Renal cortical epithelial cell (primary cell): ENCODE measurements at places on chromosomes 11 and 22. TPM values are rescaled to one million over a fixed set of nuclear protein-coding genes. Genes with fewer than 3 reads are reported as not detected.

- DNase-seq: no peak
These were observed 112.2 kb downstream of the NECTIN1 start for GRCh38 chr11:119616586-119617339.

- no peak for DNase-seq
These were observed 164.6 kb downstream of the MN1 start for GRCh38 chr22:27636716-27637508.

GRCh38 chr11:21144531-21144930 lies 475.1 kb downstream of the NELL1 start:
- no peak for DNase-seq

GRCh38 chr11:125091247-125091876 lies 20.1 kb downstream of the TMEM218 start:
- peak; percentile 68 for DNase-seq

- DNase-seq: no peak
These were observed 142.8 kb downstream of the CTTN start for GRCh38 chr11:70541176-70541575.

DNA sequence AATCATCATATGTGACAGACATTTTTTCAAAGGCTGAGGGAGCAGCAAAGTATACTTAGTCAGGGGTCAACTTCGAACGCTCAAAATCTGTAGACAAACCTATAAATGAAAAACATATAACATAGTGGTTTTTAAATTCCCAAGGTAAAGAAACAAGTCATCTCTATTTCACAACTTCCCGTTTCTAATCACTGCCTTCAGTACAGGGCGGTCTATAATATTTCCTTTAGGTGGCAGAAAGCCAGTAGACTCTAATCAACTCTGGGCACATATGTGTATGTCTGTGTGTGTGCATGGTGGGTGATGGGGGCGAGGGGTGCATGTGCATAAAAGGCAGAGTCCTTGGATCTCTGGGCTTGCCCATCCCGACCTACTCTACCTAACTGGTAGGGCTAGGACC lies 55.0 kb upstream of the ARFGAP3 start:
- DNase-seq: no peak

DNA sequence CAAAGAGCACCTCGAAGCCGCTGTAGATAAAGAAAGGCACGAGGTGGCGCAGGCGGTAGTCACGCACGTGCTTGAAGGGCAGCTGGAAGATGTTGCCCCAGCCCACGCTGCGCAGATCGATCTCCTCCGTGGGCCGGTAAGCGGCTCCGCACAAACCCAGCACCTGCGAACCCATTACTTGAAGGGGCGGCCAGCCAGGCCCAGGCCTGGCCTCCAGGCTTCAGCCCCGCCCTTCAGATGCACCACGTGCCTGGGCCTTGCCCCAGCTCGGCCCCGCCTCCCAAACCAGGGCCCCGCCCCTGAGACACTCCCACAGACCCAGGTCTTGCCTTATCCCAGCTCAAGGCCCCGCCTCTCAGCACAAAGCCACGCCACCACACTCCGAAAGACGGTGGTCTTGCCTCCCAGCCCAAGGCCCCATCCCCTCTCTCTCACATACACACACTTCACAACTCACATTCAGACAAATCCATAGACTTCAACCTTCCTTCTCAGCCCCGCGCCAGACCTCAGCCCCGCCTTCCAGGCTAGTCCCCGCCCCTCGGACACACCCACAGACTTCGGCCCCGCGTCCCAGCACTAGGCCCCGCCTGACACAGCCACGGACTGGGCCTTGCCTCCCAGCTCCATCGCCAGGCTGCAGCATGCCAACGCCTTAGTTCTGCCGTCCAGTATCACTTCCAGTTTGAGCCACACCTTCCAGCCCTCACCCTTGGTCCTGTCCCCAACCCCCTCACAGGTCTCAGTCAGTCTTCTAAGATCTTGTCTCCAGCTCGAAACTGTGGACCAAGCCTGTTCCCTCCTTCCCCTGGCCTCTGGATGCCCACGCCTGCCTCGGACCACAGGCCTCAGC lies 7.0 kb downstream of the UNC93B1 start:
- no peak for DNase-seq

GRCh38 chr22:29342577-29343312 lies 27.2 kb upstream of the RASL10A start:
- no peak for DNase-seq

DNA sequence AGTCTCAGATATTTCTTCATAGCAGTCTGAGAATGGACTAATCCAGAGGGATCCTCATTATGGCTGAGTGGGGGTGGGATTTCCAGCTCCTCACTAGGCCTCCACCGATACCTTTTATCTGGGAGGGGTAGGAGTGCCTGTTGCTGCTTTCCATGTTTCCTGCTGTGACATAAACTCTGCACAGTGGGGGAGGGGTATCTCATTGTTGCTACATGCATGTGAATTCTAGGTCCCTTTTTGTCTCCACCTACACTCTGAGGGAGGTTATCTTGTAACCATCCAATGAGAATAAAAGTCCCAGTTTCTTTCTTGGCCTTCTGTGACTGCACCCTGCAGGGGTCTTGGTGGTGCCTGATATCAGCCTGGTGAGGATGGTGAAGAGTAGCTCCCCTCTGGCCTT lies 60.5 kb downstream of the ADAMTS15 start:
- no peak for DNase-seq

DNA sequence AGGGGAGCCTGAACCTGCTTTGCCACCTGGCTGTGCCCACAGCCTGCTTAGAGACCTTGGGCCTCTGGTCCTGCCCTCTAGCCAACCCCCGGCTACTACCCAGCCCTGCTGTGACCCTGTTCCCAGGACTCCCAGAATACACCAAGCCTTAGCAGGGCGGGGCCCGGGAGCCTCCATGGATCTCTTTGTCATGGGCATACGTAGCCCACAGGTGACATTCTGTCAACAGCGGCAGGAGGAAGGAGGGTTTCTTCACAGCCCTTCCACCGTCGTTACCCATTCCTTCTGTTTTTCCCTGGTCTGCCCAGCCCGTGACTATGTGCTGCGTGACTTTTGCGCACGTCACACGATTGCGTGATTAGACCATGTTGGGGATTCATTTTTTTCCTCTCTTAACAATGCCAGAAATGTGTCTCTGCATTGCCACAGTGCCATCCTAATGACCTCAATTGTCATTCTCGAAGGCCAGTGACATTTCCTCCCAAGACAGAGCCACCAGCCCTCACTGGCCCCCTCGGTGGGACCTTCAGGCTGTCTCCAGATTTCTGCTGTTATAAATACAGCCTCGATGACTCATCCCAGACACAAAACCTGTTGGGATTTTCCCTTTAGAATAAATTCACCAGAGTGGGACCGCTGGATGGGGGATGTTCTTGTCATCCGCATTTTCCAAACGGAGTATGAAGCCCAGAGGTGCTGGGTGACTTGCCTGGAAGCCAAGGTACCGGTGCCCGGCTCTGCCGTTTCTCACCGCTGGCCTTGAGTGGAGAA lies 9.0 kb downstream of the SYT12 start:
- peak; percentile 68 for DNase-seq

- no peak for DNase-seq
These were observed 108.8 kb downstream of the PPP6R3 start for GRCh38 chr11:68569357-68569756.

- DNase-seq: no peak
These were observed 333.6 kb upstream of the NCAM1 start for GRCh38 chr11:112627588-112628045.

DNA sequence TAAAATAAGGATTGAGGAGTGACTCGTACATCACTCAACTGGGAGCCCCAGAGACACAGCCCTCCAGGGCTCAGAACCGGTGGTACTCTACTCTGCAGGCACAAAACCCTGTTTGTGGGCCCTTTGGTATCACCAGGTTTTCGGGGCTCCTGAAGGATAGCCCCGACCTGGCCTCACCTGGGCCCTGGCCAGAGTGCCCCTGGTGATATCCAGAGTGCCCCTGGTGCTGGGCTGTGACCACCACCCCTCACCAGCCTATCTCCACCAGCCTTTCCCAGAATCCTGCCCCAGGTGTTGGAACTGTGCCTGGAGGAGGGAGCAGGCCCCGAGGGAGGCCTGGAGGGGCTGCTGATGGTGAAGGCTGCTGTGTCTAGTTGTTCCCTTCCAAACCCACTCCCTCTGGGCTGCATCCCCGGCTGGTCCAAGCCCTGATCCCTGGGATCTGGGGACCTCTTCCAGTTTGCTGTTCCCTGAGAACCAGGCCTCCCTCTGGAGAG lies 2.2 kb upstream of the GGT5 start:
- no peak for DNase-seq

DNA sequence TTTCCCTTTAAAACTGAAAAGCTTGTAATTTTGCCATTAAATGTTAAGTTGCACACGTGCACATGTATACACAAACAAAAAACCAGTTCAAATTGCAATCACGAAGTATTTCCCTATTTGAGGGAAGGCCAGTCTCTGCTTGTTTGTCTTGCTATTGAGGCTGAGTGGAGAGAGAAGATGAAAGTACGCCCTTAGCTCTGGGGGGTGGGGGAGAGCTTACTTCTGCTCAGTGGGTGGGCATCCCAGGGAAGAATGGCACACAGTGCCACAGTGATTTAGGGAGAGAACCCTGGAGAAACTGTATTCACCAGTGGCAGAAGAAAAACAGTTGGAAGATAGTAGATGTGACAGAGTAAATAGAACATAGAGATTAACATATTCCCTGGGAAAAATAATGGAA lies 8.7 kb downstream of the YAP1 start:
- DNase-seq: no peak

Gene FZD4
- total RNA-seq: 2.8 and 6.8 TPM in 2 replicates

Gene DDT
- total RNA-seq: 124 and 130 TPM in 2 replicates

Gene OR56A1
- total RNA-seq: not detected in 2 replicates

Gene CD3G
- total RNA-seq: not detected in 2 replicates
